ENCODE measurements at places on chromosomes 12 and 14.

- no peak for DNase-seq
These were observed 277.5 kb downstream of the NUAK1 start for GRCh38 chr12:105861227-105861626.

- DNase-seq, result no peak
These were observed 551.0 kb downstream of the DIO2 start for GRCh38 chr14:79660053-79660939.

DNA sequence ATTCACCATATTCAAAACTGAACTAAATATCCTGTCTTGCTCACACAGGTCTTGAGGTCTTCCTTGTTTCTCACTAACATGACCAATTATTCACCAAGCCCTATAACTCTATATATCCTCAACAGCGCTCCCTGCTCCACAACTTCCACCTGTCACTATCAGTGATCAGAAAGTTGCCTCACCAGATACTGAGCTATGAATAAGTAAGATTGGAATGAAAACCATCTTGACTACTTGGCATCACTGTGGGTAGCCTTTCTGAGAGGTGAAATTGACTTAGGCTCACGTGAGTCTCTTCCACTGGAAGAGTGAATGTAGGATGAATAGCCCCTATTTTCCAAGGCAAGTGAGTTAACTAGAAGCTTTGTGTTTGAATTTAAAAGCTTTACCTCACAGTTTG, 167.1 kb downstream of the PIK3C2G start:
- no peak for DNase-seq

- peak; percentile 61 for DNase-seq
These were observed 277.4 kb upstream of the SOX5 start for GRCh38 chr12:24226745-24227350.

DNA sequence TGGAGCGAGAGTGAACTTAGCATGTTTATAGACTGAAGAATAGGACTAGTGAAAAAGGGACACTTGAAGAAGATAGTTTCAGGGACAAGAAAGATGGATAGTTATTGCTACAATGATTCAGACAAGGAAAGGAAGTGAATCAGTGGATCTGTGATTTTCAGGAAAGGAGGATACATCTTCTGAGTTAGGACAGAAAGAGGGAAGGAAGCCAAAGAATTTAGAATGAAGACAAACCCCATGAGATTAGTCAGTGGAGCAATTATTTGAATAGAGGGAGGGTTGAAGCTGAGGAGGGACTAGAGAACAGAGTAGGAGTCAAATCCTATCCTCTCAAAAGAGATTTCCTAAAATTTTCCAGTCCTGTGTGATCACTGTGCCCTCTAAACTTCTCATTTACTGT, 282.7 kb downstream of the AKAP6 start:
- peak; percentile 27 for DNase-seq

DNA sequence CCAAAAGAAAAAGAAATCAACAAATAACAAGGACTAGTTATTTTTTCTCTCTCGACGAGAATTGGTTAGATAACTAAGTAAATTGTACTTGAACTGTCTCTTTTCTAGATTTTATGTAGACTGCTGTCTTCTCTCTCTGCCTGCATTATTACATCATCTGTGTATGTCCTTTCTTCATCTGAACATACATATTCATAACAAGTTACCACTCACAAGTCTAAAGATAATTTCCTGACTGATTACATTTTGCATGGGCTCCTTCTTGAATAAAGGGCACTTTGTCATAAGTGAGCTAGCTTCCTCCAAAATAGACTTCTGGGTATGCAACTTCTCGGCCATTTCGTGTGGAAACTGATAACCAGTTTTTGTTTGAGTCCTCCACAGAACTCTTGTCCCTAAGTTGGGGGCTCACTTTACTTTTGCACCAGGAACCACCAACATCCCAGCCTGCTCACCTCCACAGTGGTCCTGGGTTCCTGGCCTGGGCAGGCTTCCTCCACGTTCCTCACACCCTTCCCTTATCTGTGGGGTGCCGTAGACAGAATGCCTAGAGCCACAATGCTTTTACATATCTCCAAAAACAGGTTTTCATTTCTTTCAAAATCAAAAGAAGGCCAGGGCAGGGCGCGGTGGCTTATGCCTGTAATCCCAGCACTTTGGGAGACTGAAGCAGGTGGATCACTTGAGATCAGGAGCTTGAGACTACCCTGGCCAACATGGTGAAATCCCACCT, 6.2 kb upstream of the DDX47 start:
- DNase-seq, result no peak

- DNase-seq, result no peak
These were observed 7.5 kb downstream of the NID2 start for GRCh38 chr14:52061390-52061789.

- DNase-seq, result no peak
These were observed 206.0 kb upstream of the DCN start for GRCh38 chr12:91388573-91388972.

DNA sequence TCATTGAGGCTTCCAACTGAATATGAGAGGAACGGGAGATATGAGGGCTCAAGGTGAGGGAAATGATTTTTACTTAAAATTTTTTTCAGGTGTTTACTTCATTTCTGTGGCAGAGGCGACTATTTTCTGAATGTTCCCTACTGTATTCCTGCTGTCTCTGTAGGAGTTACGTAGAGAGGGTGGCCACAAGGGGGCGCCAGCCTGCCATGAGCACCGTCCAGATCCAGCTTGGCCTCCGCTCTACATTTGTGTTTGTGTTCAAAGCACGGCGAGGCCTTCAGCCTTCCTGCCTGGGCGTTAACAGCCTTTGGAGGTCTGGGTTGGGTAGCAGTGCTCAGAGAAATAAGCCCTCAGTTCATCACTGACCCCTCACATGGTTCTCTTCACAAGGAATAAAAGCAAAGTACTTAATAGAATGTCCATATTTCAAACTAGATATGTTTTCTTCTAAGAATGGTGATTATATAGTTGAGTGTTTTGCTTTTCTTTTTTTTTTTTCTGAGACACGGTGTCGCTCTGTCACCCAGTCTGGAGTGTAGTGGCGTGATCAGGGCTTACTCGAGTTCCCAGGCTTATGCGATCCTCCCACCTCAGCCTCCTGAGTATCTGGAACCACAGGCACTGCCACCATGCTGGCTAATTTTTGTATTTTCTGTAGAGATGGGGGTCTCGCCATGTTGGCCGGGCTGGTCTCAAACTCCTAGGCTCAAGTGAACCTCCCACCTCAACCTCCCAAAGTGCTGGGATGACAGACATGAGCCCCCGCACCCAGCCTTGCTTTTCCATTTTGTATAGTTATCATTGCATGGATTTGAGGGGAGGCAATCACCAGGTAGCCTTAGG, 22.3 kb downstream of the CKB start:
- peak; percentile 66 for DNase-seq

- DNase-seq, result no peak
These were observed 78.3 kb downstream of the TSHR start for GRCh38 chr14:81033698-81034240.

- DNase-seq, result no peak
These were observed 1814.2 kb upstream of the SEL1L start for GRCh38 chr14:83347874-83348273.

DNA sequence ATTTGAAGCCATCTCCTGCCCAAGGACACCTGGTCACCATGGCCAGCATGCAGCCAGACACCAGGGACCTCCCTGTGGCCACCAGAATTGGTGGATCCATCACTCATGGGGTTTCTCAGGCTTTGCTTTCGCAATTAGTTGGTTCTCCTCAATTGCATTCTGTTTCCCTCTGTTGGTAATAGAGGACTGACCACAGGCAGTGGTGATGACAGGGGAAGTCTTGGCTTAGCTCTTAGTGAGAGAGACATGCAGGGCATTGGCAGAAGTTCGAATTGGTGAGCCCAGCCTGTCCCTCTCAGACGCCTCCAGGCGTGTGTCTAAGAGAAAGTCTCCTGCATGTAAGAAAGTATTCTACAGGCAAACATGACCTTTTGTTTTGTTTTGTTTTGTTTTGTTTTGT, 21.3 kb downstream of the HCAR2 start:
- DNase-seq, result no peak

DNA sequence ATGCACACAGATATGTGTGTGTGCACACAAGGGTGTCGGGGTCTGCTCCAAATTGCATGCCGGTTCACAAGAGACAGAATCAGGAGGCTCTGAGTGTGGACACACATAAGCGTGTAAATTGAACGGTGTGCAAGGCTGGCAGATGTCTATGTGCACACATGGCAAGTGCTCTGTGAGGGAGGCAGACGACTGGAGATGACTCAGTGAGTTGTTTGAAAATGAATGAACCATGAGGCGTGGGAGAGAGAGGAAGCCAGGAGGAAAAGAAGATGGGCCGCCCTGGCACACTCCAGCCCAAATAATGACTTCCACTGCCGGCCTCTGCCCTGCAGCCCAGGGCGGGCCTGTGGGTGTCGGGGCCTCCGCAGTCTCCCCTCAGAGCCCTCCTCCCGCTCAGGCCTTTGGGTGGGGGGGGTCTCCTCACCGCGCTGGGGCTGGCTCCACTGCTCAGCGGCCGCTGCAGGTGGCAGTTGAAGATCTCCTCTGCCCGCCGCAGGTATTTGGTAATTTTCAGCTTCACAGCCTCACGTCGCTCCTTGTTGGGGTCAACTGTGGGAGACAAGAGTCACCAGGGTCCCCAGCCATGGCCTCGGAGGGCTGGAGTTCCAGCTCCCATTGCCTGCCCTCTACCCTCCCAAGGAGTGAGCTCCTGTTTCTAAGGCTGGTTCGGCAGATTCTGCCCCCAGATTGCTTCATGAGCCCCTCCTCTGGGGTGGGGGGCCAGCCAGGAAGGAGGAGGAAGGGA, 3.5 kb downstream of the RPS6KL1 start:
- DNase-seq, result no peak

GRCh38 chr12:28857369-28857768, 291.7 kb upstream of the FAR2 start:
- no peak for DNase-seq

- DNase-seq, result no peak
These were observed 234.1 kb upstream of the PLXNC1 start for GRCh38 chr12:93914281-93914680.

DNA sequence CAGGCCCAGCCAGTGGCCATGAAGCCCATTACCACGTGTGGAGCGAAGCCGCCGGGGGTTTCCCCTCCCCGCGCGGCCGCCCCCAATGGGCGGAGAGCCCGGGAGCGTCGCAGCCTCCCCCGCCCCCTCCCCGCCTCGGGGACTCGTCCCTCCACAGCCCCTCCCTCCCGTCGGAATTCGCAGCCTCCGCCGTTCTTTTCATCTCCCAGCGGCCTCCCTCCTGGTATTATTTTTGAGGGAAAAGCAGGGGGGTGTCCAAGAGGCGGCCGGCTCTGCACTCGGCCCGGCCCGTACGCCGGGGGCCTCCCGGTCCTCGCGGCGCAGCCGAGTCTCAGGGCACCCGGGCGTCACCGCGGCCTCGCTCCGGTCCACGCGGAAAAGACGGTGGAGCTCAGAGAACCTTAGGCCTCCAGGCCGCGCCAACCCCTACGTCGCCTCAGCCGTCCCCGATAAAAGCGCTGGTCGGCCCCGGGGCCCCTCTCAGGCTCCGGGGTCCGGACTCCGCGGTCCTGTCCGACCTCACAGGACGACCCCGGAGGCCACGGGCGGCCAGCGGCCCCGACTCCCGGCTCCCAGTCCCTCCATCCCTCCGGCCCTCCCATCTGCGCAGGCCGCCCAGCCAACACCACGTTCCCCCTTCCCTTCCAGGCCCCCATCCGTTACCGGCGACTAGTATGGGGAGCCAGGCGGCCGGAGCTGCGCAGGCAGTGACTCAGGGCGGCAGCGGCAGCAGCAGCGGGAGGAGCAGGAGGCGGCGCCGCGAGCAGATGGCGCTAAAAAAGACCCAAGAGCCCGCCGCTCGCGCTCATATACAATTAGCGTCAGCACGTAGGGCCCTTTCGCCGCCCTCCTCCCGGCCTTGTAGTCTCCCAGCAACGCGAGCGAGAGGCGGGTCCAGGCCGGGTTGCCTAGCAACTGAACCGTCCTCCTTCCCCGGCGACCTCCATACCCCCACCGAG, at the start of gene NAP1L1:
Gene NAP1L1, minus strand, starts transcription at position 782 of the 959 bp plus-strand sequence. CDS start 10,466 bp downstream, outside the sequence.
- DNase-seq, result peak; percentile 97

DNA sequence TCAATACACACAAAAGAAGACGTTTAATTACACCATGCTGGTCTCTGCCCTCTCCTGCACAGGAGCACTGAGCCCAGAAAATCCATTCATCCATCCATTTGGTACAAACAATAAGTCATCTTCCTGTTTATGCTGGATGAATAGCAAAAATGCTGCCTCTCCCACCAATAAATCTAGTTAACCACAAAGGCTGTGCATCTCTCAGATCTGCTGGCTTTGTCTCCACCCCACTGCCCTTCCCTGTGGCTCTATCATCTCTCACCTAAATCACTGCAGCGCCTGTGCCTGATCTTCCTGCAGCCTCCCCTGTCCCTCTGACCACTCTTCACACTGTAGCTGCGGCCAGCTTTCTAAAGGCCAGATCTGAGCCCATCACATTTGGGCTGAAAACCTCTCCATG, 72.9 kb upstream of the DDX11 start:
- no peak for DNase-seq

DNA sequence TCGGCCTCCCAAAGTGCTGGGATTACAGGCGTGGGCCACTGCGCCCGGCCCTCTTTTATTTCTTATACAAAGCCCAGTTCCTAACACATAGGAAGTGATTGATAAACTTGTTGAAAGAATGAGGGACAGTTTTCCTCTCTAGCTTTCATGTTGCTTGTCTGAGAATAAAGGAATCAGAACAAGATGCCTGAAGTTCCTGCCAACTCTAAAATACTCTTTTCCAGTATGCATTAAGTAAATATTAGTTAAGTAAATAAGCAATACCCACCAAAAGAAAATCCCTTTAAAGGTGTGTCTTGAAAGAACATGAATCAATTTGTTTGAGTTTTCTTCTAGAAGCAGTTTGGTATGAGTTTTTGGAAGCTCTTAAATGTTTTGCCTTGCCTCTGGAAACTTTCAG, 24.4 kb upstream of the CD27 start:
- no peak for DNase-seq

GRCh38 chr14:89779707-89780106, 174.8 kb downstream of the EFCAB11 start:
- no peak for DNase-seq

DNA sequence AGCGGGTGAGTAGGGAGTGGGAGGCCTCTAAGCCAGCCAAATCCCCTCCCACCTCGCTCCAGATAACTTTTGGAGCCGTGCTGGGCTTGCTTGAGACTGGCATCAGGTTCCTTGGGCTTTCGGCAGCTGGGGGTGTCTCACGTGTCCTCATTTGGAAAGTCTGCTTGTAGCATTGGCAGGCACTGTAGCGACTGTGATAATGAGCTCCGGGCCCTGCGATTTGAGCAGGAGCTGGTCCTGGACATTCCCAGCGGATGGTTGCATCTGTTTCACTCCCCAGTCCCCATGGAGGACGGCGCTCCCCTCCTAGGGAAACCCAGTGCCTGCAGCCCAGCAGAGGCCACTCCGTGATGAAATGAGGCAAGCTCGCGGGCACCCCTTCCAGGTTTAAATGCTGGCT, 49.4 kb downstream of the DGLUCY start:
- no peak for DNase-seq

- no peak for DNase-seq
These were observed 908 bp downstream of the ENTPD5 start for GRCh38 chr14:74018174-74018585.

- DNase-seq, result no peak
These were observed 14.2 kb downstream of the AMN1 start for GRCh38 chr12:31714406-31715271.

- no peak for DNase-seq
These were observed 395.0 kb downstream of the ZFP36L1 start for GRCh38 chr14:68397822-68398221.

GRCh38 chr14:35535483-35536112, 1.6 kb downstream of the INSM2 start:
- no peak for DNase-seq

- no peak for DNase-seq
These were observed 687 bp downstream of the ASIC1 start for GRCh38 chr12:50057896-50058670.

GRCh38 chr12:100842156-100842555, 47.6 kb downstream of the ANO4 start:
- no peak for DNase-seq
